ENCODE measurements at places on chromosomes 12 and 14.
A peak's percentile ranks its signal among the peaks of the same experiment; 100 is the strongest.

DNA sequence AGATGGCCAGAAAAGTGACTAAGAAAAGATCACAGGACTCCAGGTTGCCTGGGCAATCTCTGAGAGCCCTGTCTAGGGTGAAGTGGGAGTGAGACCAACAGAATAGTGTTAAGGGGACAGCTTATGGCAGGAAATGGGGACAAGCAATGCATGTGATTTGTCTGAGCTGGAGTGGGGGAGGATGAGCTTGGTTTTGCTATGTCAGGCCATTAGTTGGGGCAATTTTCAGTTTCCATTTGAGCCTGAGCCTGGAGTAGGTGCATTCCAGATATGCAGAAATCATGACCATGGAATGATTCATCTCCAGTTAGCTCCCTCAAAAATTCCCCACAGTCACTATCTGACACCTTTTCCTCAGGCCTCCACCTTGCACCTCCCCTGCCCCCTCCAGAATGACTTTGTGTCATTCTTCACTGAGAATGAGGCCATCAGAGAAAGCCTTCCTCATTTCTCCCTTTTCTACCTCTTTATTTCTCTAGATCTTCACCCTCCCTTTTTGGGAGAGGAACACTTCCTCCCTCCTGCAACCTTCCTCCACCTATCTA lies 150.9 kb upstream of the PLEKHG7 start:
- DNase-seq = peak; percentile 72

DNA sequence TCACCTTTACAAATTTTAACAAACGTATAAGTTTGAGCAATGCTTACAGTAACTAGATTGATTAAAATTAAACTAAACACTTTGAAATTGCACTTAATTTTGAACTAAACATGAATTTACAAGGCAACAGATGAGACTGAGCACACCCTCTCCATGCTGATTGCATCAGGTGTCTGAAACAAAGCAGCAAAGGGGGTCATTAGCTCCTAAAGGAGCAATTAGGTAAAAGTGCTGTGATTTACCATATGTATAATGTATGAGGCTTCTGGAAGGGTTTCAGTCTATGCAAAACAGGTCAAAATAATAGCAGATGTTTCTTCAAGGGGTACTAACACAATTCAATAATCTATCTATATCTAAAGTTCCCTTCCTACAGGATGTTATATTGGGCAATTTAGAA lies 98.8 kb upstream of the LMNTD1 start:
- DNase-seq = no peak

- no peak for DNase-seq
These were observed 328.8 kb downstream of the ADGRD1 start for GRCh38 chr12:131282292-131283080.

- DNase-seq = no peak
These were observed 49.2 kb upstream of the GTF2A1 start for GRCh38 chr14:81269979-81270375.

- no peak for DNase-seq
These were observed 1.5 kb downstream of the RAP1B start for GRCh38 chr12:68612202-68612601.

DNA sequence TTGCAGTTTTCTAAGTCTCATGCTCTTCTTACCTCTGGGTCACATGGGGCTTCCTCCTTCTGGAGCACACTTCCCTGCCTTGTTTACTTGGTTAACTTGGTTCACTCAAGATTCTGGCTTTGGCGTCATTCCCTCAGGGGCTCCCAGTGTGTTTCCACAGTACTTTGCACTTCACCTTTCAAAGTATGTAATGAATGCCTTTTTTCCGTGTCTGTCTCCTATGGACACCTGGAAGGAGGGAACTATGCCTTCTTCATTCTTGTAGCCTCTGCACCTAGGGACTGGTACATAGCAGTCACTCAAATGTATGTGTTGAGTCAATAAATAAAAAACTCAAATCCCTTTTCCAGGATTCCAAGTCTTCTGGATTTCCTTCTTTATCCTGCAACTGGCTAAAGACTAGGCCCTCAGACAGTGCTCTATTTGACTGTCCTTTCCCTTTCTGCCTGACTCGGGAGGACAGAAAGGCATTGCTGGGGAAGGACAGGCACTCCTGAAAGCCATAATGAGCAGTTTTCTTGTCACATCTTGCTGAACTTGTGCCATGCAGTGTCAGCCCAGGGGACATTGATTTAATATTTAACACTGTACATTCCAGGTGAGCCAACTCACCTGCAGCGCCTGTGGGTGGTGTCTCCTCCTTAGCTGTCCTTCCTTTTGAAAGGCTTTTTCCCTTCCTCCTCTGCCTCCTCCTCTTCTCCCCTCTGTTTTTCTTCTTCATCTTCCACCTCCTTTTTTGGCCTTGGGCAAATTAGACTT lies 12.8 kb downstream of the MYRFL start:
- DNase-seq = no peak

DNA sequence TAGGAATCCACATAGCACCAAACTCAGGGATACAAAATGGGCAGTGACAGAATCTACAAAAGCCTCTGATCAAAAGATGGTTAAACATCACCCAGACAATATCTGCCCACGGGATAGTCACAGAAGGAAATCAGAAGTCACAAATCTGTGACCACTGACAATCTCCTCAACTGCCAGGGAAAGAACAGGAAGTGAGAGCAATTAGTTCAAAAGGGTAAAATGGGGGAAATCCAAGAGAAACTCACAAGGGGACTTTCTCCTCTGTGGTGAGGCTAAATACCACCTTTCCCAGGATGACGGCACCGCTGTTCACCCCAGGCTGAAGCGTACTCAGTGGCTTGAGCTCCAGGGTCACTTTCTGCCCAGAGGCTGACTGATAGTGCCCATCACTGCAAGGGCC lies 10.7 kb downstream of the TTC5 start:
- DNase-seq = peak; percentile 30

DNA sequence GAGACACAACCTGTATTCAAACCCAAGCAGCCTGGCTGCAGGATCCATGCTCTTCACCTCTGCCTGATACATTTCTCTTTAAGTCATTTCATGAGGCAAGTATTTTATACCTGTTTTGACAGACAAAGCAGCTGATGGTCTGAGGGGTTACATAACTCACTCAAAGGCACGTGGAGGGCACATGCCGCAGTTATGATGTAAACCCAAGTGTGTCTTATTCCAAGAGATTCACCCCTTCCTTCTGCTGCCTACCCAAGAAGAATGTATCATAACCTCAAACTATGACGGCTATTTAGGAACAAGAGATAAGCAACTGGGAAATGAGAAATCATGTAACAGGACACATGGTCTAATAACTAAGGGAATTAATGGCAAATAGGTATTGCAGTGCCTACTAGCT lies 329.8 kb upstream of the TMPO start:
- DNase-seq = no peak

DNA sequence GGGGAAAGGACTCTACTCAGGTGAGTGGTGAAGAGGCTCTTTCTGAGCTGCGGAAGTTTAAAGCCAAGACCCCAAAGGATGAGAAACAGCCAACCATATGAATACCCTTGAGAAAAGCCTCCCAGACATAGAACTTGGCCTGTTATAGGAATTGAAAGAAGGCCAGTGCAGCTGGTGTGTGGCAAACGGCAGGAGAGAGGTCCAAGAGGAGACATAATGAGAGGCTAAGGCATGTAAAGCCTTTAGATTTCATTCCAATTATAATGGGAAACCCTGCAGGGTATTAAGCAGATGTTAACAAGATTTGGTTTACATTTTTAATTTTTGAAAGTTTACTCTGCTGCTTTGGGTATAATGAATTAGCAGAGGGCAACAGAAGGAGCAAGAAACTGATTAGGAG lies 552.1 kb upstream of the FBXO33 start:
- no peak for DNase-seq

GRCh38 chr12:32298917-32299316 lies 100.4 kb upstream of the FGD4 start:
- no peak for DNase-seq

- peak; percentile 78 for DNase-seq
These were observed 8.1 kb upstream of the CLMN start for GRCh38 chr14:95327558-95328374.

GRCh38 chr12:26172539-26172938 lies 22.8 kb upstream of the SSPN start:
- no peak for DNase-seq

DNA sequence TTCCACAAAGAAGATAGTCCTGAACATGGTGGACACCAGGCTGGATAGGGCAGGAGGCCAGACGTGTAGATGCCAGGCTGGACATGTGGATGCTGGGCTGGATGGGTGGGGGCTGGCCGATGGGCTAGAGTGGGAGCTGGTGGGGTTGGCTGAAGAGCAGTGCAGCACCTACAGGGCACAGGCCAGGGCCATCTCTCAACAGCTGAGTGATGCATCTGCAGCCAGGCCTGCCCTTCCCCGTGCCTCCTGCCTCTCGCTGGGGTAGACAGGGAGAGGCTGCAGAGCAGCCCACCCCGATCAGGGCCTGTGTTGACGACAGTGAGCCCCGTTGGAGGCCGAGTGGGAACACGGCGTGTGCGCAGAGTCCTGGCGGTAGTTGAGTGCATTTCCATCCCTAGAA lies 39.3 kb downstream of the EP400 start:
- no peak for DNase-seq

- DNase-seq = peak; percentile 37
These were observed 545 bp downstream of the CPSF2 start for GRCh38 chr14:92122351-92122677.

GRCh38 chr12:92295523-92295922 lies 149.9 kb upstream of the BTG1 start:
- DNase-seq = no peak

- no peak for DNase-seq
These were observed 71.0 kb upstream of the CDKN3 start for GRCh38 chr14:54325766-54326165.

DNA sequence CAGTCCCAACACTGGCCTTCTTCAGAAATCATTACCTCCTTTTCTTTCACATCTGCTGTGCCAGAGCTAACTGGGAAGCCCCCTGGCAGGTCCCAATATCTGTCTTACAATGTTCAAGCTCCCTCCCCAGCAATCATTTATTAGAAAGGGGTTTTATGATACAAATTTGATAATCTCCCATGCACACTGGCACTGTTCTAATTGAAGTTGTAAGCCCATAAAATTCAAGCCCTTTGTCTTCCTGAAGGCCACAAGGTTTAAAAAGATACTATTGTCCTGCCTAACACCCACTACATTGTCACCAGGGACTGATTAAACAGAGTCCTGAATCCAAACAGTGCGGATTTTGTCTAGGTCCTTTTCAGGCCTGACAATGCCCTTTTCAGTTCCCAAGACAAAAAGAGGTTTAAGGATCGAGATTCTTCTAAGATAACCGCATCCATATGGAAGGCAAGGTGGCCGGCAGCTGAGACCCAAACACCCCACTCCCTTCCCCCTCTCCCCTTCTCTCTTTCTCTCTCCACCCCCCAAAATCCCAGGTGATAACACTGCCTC lies 3.3 kb downstream of the NKX2-8 start:
- DNase-seq = no peak

DNA sequence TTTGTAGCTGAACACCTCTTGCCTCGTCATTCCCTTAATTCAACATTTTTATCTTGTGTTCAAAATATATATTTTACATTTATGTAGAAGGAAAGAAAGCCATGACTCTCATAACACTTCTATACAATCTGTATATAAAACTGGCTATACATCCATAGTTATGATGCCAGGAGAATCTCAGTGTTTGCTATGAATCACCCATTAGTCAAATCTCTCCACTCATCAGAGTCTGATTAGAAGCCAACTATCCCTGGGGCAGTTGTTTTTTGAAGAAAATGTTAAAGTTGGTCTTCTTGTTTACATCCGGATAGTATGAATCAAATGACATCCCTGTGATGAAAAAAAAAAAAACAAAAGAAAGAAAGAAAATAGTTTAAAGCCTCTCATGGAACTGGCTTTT lies 503.9 kb downstream of the NELL2 start:
- no peak for DNase-seq

- DNase-seq = no peak
These were observed 2.3 kb downstream of the LARP4 start for GRCh38 chr12:50403001-50403440.

GRCh38 chr12:50734409-50735263 lies 29.3 kb upstream of the ATF1 start:
- peak; percentile 44 for DNase-seq

DNA sequence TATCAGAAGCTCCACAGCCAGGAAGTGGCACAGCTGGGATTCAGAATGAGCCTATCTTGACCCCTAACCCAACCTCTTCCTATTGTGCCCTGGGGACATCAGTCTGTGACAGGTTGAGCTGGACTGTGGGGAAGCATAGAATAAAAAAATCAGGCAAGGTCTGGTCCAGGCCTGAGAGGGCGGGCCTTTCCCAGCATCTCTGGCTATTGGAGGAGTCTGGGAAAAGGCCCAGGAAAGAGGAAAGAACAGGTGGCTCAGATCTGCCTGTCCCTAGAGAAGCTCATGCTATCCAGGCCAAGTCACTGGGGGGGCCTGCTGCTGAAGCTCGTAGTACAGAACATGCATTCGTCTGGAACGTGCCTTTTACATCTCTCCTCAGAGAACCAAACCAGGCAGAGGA lies 100.5 kb downstream of the PPM1H start:
- no peak for DNase-seq

DNA sequence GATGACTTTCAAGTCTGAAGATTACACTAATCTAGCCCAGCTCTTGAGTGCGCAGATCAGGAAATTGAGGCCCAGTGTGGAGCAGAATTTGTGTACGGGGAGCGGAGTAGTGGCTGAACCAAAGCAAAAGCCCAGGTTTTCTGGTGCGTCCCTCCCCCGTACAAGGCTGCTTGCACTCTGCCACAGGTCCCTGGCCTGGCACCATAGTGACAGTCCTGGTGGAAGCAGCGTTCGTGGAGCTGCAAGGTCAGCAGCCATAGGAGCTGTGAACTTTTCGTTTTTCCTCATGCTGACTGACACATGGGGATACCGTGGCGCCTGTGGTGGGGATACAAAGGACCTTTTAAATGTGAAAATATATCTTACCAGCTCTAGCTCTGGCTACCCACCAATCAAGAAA lies 1.7 kb downstream of the EVL start:
- DNase-seq = no peak

- DNase-seq = no peak
These were observed 84.0 kb downstream of the DACT1 start for GRCh38 chr14:58721723-58722122.

DNA sequence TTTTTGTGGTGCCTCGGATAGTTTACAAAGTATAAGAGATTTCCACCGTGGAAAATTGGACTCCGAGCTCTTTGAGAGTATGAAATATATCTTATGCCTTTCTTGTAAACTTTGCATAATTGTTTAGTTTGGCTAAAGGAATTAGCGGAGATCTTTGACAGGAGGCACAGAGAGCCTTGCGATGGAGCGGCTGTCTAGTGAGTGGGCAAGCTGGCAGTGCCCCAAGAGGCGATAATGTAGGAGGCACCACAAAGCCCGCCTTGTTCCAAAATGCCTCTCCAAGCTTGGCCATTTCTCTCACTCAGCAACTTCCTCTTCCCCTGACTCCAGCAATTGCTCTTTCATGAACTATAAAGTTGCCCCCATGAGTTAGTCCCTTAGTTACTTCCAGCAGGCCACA lies 270.1 kb upstream of the PRICKLE1 start:
- DNase-seq = no peak

DNA sequence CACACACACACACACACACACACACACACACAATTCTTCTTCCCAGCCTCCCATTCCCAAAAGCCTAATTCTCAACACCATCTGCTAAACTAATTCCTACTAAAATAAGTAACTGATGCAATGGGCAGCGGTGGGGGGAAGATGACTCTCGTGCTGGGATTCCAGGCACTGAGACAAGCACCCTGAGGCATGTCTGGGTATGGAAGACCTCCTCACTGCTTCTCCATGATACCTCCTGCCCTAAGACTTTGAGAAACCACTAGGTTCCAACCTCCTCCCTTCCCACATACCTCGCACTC lies 789 bp upstream of the VWF start:
- DNase-seq = no peak

GRCh38 chr14:73887318-73887616 lies 608 bp downstream of the ZNF410 start:
- DNase-seq = no peak
